ENCODE measurements at places on chromosomes 7 and 10. TPM values are rescaled to one million over a fixed set of nuclear protein-coding genes. Genes with fewer than 3 reads are reported as not detected.

GRCh38 chr10:111076191-111076681, 593 bp upstream of the ADRA2A start:
- H3K4me3 ChIP-seq = peak overlapping the region; percentile 72
- H3K27me3 ChIP-seq = peaks cover 8% of the 10 kb centered on the region
- peaks cover 10% of the 10 kb centered on the region for H3K4me1 ChIP-seq
- H3K27ac ChIP-seq = no peak overlapping the region

DNA sequence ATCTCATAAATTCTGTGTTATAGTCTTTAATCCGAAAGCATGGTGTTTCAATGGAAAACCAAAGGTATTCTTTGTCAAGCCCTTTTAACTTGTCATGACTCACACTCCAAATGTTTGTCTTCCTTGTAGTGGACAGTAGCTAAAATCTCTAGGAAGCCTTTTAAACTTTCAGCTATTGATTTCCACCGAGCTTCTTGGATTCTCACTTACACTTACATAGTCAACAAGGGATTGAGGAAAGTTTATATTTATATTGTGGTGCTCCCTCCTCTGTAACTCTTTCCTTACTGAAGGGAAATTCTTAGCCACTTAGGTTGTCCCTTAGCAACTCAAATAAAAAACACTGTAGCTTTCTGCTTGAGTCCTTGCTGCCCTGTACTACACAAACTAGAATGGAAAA, 31.2 kb upstream of the GPR37 start:
- H3K4me3 ChIP-seq = no peak overlapping the region
- no peaks in the 10 kb centered on the region for H3K27me3 ChIP-seq
- H3K27ac ChIP-seq = no peak overlapping the region
- no peaks in the 10 kb centered on the region for H3K4me1 ChIP-seq

- no peaks in the 10 kb centered on the region for H3K27me3 ChIP-seq
- H3K4me1 ChIP-seq = peaks cover 26% of the 10 kb centered on the region
- DNase-seq = no peak
Observed at GRCh38 chr10:84348860-84349259, 20.5 kb downstream of the CCSER2 start.

- H3K4me1 ChIP-seq = peaks cover 46% of the 10 kb centered on the region
- no peaks in the 10 kb centered on the region for H3K36me3 ChIP-seq
- no peaks in the 10 kb centered on the region for H3K27me3 ChIP-seq
- DNase-seq = peak; percentile 48
Observed at GRCh38 chr10:3467052-3467951, 294.7 kb upstream of the PITRM1 start.

- no peaks in the 10 kb centered on the region for H3K4me1 ChIP-seq
- no peak for DNase-seq
- peaks cover 24% of the 10 kb centered on the region for H3K36me3 ChIP-seq
- H3K27ac ChIP-seq = no peak overlapping the region
- H3K4me3 ChIP-seq = no peak overlapping the region
Observed at GRCh38 chr7:130182990-130183389, 22.2 kb downstream of the TMEM209 start.

- H3K27ac ChIP-seq = no peak overlapping the region
- no peaks in the 10 kb centered on the region for H3K27me3 ChIP-seq
- no peak overlapping the region for H3K4me3 ChIP-seq
- H3K36me3 ChIP-seq = no peaks in the 10 kb centered on the region
Observed at GRCh38 chr7:99275496-99275895, 2.9 kb downstream of the MYH16 start.

- H3K36me3 ChIP-seq = peaks cover 67% of the 10 kb centered on the region
- no peak for DNase-seq
- H3K4me1 ChIP-seq = no peaks in the 10 kb centered on the region
Observed at GRCh38 chr7:149727899-149728476, 45.4 kb downstream of the ZNF467 start.

DNA sequence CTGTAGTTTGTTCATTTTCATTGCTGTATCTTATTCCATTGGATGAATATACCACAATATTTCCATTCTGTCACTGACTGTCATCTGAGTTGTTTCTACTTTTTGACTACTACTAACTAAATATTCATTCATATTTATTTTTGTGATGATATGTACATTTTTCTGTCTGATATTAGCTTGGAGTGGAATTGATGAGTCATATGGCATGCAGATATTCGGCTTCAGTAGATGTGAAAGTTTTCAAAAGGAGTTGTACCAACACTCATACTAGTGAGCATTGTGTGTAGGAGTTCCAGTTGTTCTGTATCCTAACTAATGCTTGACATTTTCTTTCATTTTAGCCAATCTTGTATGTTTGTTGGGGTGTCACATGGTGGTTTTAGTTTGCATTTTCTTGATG, 7.7 kb downstream of the RUNDC3B start:
- H3K27ac ChIP-seq = no peak overlapping the region
- H3K4me3 ChIP-seq = no peak overlapping the region
- no peaks in the 10 kb centered on the region for H3K36me3 ChIP-seq
- no peaks in the 10 kb centered on the region for H3K27me3 ChIP-seq

DNA sequence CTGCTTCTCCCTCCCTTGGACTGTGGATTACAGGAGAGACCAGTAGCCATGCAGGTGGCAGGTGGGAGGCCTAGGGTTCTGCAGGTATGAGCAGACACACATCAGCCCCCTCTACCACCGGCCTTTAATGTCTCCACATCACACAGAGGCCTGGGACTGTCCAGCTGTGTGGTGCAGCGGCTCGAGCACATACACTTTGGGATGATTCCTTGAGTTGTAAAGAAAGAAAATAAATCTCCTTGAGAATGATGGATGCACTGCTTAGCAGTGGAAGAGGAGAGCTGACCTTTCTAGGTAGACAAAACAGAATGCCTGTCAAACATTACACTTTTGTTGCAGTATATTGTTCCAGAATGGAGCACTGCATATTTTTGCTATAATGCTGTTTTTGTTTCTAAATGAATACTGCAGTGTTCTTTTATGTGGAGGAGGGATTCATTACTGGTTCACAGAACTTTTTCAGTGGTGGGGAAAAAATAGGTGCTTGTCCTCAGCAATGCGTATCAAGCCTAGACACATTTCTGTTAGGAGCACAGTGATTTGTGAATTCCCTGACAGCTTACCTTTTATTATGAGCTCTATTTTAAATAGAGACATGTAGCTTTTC, 66.0 kb downstream of the PTPRE start:
- H3K27ac ChIP-seq = no peak overlapping the region
- DNase-seq = no peak
- H3K27me3 ChIP-seq = no peaks in the 10 kb centered on the region
- H3K4me1 ChIP-seq = peaks cover 10% of the 10 kb centered on the region

DNA sequence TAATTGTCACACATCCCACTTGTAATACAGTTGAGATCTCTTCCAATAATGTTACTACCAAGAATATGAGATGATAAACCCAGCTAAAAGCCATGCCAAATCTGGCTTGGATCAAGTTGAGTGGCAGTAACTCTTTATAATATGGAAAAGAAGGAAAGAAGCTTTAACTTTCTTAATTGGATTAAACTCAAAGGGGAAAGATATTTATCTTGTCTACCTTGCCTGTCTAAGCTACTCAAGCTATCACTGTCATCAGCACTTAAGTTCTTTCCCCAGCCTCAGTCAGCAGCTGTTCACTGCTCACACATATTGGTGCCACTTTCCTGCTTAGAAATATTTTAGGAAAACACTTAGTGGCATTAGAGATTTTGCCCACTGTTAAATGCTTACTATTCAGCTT, 350.7 kb downstream of the IPMK start:
- no peaks in the 10 kb centered on the region for H3K36me3 ChIP-seq
- H3K4me3 ChIP-seq = no peak overlapping the region
- no peak for DNase-seq
- H3K27ac ChIP-seq = no peak overlapping the region
- no peaks in the 10 kb centered on the region for H3K4me1 ChIP-seq

DNA sequence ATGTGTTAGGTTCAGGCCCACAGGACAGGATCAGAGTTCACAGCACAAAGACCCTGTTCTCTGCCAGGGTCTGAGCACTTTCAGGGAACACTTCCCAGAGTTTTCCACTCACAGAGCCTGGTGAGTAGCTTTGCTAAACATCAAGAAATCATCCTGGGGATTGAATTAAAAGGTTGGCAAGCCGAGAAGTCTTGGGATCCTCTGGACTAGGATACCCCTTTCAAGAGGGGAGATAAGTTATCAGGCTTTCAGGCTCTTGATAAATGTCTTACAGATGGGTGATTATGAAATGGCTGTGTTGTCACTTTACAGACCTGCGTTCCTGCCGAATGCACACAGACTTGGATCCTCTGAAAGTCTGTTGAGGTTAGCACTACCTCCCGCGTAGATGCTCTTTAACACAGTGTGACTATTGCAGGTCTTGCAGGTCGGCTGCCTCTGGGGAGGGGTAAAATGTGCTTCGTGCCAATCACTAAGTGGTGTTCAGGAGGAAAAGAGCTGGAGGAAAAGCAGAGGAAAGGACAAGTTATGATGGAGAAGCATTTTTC, 473.5 kb upstream of the AKR1E2 start:
- H3K4me1 ChIP-seq = peaks cover 19% of the 10 kb centered on the region
- H3K27me3 ChIP-seq = no peaks in the 10 kb centered on the region
- H3K4me3 ChIP-seq = no peak overlapping the region
- no peak for DNase-seq
- H3K27ac ChIP-seq = peak overlapping the region; percentile 79

DNA sequence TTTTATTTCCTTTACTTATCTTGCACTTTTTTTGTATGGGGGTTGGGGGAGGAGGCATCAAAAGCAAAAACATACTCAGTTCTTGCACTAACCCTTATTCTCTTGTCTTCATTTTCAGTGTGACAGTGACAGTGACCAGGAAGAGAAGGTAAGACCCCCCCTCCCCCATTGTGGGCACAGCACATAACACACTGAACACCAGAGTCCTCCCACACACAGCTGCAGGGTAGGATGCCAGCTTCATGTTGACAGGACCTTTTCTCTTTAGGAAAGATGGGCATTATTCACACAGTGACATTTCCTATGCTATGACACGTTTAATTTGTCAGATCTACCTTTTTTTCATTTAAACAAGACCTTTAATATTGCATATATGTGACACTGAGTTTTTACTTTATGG, 696.3 kb upstream of the GALNT17 start:
- DNase-seq = no peak
- no peaks in the 10 kb centered on the region for H3K36me3 ChIP-seq
- H3K27me3 ChIP-seq = no peaks in the 10 kb centered on the region

GRCh38 chr7:106679153-106679931, 18.4 kb upstream of the CCDC71L start:
- no peaks in the 10 kb centered on the region for H3K27me3 ChIP-seq
- no peak for DNase-seq
- H3K27ac ChIP-seq = no peak overlapping the region
- peaks cover 6% of the 10 kb centered on the region for H3K4me1 ChIP-seq
- H3K36me3 ChIP-seq = no peaks in the 10 kb centered on the region

DNA sequence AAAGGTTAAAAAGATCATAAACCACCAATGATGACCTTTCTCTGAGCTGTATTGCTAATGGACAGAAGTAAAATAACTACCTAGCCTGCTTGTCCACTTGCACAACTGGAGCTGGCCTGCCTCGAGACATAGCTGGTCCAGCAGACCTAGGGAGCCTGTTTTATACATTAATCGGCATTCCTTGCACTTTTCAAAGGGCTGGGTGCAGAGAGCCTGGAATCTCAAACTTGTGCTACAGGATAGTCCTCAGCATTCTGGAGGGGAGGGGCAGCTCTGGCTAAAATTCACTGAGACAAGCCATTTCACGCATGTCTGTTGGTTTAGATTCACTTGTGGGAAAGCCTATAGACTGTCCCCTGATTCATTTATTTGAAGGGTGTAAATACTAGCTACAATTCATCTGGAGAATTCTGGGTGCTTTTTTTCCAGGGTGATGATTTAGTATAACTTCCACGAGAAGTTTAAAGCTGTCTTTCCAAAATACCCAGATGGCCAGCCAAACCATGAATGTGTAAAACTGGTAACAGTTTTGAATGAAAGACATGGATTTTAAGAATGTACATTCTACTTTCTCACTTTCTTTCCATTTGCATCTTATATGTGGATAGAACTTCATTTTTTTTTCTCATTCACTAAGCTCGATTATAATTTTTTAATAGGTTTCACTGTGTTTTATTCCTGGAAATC, 389.4 kb downstream of the KCNMA1 start:
- peak overlapping the region; percentile 56 for H3K27ac ChIP-seq
- H3K27me3 ChIP-seq = no peaks in the 10 kb centered on the region
- no peak for DNase-seq
- H3K4me3 ChIP-seq = no peak overlapping the region

DNA sequence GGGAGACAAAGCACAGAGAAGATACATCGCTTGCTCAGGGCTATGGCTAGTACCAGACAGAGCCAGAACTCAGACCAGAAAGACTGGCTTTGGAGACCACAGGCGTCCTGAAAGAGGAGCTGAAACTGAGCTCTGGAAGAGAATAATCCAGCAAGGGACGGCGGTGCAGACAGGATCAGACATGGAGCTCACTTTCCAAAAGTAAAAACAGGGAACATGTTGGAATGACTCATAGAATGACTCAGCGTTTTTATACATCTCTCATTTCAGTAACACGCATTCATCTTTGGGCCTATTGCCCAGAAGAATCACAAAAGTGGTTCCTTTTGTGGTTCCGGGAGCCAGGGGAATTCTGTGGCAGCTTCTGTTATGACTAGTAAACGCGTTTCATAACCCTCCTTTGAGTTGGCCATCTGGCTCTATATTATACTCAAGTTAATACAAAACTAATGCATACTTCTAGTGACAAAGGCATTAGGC, 37.2 kb downstream of the PLEKHS1 start:
- peak; percentile 16 for DNase-seq
- no peaks in the 10 kb centered on the region for H3K4me1 ChIP-seq
- H3K36me3 ChIP-seq = no peaks in the 10 kb centered on the region
- H3K4me3 ChIP-seq = no peak overlapping the region
- no peaks in the 10 kb centered on the region for H3K27me3 ChIP-seq

DNA sequence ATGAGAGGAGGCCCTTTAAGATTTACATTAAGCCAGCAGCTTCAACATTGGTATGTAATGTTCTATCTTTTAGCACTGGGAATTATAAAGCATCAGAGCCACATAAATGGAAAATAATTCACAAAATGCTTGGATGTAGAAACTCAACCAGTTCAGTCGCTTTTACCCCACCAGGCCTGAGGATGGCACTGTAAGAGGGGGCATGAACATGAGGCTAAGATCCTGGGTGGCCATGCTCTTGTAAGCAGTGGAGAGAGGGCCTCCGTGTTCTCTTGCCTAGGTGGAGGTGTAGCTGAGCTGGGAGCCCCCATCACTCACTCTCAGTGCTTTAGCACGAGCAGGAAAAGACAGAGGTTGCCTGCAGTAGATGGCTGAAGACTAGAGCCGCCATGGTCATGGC, 238.8 kb downstream of the FANK1 start:
- DNase-seq = no peak
- H3K27me3 ChIP-seq = no peaks in the 10 kb centered on the region
- H3K4me1 ChIP-seq = no peaks in the 10 kb centered on the region
- H3K36me3 ChIP-seq = no peaks in the 10 kb centered on the region
- H3K4me3 ChIP-seq = no peak overlapping the region

GRCh38 chr7:133691727-133692610, 435.2 kb upstream of the LRGUK start:
- H3K36me3 ChIP-seq = no peaks in the 10 kb centered on the region
- H3K27me3 ChIP-seq = no peaks in the 10 kb centered on the region
- DNase-seq = no peak
- H3K27ac ChIP-seq = no peak overlapping the region
- peaks cover 20% of the 10 kb centered on the region for H3K4me1 ChIP-seq
- H3K4me3 ChIP-seq = no peak overlapping the region

Gene SDHAF3
- 1.1 TPM for total RNA-seq

Gene TSPAN12
- 10.8 TPM for total RNA-seq

Gene ITIH5
- total RNA-seq = 15.9 TPM

Gene PPP1R17
- total RNA-seq = not detected

Gene PITX3
- not detected for total RNA-seq

Gene ADARB2
- total RNA-seq = 3.1 TPM

Data from thoracic aorta (tissue), 2 donors.